ENCODE measurements at places on chromosomes 6 and 20. TPM values are rescaled to one million over a fixed set of nuclear protein-coding genes. Genes with fewer than 3 reads are reported as not detected.
A peak's percentile ranks its signal among the peaks of the same experiment; 100 is the strongest.

DNA sequence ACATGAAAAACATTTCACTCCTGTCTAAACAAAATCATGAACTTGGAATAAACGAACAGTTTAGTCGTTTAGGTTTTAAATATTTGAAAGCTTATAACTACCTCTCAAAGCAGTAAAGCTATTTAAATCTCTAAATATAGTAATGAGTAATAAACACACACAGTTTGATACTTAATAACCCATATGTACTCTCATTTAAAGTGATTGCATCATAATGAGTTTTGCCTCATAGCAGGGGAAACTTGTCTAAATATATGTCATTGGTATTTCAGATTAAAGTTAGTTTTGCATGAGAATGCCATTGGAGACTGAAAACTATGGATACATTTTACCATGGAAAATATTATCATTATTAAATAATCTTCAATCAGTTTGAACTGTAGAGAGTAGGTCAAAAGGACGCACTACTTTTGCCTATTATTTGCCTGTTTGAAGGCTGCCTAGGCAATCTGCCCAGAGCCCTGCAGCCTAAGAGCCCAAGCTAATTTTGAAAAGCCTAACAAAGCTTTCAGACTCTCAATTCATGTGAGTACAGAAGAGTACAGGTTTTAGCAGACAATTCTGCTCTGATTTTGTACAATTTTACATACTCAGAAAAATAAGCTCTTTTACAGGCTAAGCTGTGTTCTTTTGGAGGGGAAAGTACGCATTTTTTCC is 632.8 kb downstream of the HACE1 start:
- no peak for DNase-seq

DNA sequence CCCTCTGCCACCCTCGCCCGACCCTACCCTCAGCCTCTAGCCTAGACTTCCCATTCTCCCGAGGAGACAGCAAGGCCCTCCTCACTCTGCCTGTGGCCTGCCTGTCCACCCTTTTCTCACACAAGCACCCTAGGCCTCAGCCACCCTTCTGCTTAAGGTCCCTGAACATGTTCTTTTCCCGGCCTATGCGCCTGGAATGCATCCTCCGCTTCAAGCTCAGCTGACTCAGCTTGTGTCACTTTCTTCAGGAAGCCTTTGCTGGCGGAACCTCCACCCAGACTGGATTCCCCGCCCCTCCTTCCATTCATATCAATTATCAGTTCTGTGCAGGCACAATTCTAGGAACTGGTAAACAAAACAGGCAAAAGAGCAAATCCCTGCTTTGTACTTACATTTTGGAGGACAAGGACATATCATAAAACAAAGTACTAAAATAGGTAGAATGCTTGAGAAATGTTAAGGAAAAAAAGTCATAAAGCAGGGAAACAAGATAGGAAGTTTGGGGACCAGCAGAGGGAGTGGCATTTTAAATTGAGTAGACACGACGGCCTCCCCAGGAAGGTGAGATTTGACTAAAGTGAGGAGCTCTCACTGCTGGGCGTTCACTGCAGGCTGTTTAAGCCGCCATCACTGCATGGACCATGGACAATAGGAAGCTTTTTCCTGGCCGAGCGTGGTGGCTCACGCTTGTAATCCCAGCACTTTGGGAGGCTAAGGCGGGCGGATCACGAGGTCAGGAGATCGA is 17.9 kb upstream of the SNHG17 start:
- peak; percentile 27 for DNase-seq

DNA sequence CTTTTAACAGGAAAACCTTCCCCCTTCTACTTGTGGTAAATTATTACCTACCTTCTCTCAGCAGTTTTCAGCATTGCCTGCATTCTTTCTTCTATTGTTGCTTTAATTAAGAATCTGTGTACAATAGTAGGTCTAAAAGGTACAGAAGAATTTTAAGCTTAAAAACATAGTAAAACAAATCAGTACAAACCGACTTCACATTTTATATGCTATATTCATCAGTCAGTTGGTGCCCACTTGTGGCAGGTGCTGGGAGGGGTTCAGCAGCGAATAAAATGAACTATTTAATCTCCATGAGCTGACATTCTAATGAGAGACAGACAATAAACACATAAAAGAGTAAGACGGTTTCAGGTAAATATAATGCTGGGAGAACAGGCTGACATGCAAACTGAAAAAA is 73.4 kb upstream of the FBXO30 start:
- no peak for DNase-seq

DNA sequence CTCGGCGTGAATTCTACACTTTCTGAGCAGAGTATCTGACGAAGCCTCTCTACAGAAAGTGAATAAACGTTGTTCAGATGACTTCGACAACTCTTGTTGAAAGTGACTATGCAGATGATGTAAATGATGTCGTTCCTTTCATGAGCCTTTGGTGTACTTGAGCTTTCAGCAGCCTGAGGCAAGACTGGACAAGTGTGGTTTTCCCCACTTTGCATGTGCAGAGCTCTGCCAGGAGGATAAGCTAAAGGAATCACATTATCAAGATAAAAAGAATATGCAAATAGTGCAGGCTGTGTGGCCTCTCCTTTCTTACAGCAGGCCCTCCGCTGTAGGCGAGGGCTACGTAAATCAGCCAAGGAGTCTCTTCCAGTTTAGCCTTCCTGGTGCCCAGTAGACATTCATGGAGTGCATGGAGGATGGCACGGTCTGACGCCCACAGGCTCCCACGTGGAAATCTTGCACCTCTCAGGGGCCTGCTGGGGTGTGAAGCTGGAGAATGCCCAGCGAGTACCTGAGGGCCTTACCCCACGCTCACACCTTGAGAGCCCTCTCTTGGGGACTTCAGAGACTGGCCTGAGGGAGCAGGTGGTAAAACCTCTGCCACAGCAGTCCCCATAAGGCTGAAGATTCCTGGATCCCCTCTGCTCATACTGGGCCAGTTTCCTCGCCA is 54.9 kb downstream of the RPP40 start:
- no peak for DNase-seq

- DNase-seq: no peak
Observed at GRCh38 chr20:38255393-38255792, 5.1 kb downstream of the KIAA1755 start.

DNA sequence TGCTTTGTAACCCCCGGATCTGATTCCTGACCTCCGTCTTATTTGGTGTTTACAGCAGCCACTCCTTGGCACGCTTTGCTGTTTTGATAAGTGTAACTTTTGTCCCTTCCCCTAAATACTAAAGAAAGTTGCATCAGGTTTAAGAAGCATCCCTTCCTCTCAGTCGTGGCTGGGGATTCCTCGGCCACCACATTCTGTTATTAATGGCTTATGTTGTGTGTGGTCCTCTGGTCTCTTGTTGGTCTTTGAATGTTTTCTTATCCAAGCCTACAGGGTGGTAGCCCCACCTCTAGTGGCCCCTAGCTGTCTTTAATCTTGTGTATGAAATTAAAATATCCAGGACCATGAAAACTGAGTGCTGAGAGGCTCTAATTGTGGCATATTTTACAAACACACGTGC is 37.5 kb upstream of the FNDC1 start:
- DNase-seq: no peak

DNA sequence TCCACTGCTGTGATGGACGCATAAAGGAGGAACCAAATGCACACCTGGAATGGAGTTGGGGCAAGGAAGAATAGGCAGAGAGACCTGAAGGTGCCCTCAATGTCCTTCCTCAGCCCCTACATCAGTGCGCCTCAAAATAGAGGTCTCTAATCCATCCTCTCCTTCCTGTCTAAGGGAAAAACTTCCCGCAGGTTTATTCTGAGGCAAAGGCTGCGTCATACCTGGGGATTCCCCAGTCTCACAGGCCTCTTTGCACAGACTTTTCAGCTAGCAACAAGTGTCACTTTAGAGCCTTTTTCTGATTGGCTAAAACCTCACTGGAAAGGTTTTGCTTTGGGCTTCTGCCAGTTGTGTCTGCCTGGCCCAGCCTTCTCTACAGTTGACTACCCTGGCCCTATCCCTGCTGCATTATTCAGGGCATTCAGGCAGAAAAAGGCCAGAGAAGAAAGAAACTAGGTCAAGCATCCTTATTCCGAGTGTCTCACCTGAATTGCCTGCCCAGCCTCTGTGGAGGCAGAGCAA is 1.8 kb upstream of the HLA-DQB1 start:
- peak; percentile 27 for DNase-seq

GRCh38 chr6:34585512-34586061 is 29.5 kb upstream of the SPDEF start:
- no peak for DNase-seq

DNA sequence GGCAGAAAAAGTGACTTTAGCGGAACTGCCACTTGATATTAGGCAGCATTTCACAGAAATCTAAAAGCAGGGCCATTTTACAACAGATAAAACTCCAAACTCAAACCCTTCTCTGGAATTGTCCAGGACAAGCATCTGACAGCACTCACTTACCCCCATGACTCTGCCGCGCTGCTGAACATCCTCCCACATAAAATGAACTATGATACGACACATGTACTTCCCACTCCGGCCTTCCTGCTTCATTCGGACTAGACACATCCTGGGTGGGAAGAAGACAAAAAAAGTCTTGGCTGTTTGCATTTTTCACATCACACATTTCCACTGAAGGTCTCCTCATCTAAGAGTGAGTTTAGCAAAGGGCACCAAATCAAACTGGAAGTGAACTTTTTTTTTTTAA is 54.8 kb upstream of the FAM83C start:
- DNase-seq: no peak

GRCh38 chr20:33554914-33555420 is 65.1 kb downstream of the CBFA2T2 start:
- peak; percentile 96 for DNase-seq

- peak; percentile 23 for DNase-seq
Observed at GRCh38 chr6:44662461-44663121, 275.1 kb downstream of the CDC5L start.

DNA sequence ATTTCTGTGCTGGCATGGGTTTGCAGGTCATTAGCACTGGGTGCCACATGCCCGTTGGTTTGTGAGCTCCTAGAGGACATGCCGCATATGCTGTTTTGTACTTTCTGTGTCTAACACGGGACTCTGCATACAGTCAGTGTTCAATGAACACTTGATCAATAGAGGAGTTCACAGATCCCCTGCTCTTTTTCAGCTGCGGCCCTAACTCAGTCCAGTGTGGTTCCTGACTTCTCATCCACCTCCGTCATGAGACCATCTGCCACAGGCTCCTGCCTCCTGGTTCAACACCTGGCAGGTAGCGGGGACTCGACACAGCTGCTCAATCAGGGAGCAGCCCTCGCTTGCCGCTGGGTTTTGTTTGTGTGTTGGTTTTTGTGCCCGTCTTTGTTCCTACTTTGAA is 13.8 kb upstream of the BMP7 start:
- no peak for DNase-seq

DNA sequence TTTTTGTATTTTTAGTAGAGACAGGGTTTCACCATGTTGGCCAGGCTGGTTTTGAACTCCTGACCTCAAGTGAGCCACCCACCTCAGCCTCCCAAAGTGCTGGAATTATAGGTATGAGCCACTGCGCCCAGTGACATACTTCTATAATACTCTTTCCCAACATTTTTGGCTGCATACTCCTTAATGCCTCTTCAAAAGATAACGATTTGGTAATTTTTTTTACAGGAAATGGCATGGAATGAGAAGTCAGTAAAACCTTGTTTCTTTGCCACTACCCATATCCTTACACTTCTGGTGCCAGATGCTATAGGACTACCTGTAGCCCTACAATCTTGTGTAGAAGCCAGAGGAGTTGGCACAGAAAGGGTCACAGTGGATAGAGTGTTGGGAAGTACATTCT is 41.4 kb upstream of the SGK1 start:
- DNase-seq: no peak

DNA sequence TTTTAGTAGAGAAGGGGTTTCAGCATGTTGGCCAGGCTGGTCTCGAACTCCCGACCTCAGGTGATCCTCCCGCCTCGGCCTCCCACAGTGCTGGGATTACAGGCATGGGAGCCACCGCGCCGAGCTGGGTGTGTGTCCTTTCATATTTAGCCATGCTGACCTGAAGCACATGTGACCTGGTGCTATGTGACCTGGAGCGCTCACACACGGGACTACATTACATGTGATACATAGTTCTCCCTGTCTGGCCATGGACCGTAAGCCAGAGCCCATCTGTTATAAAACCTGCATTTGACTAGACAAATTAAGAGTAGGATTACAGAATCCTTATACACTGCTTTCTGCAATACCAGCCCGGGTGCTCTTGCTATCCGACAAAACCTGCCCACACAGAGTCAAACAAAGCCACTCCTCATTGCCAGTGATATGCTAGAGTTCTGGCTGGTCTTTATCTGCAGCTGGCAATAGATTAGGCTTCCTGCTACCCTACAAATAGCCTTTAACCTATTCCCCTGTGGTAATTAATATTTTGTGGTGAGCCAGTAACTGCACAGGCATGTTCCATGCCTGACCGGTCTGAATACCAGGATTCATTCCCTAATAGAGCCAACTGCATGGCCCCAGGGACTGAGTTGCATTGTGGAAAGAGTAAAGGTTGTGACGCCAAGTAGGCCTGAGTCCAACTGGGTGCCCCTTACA is 26.3 kb upstream of the FAM50B start:
- no peak for DNase-seq

- DNase-seq: no peak
Observed at GRCh38 chr6:85482206-85482904, 32.5 kb downstream of the NT5E start.

GRCh38 chr20:31716818-31717477 is 5.7 kb downstream of the BCL2L1 start:
- DNase-seq: no peak

Gene SIGLEC1
- total RNA-seq: not detected

Gene DNMT3B
- 52.7 TPM for total RNA-seq

Gene ME1
- total RNA-seq: 15.0 TPM

Gene SIRPB2
- not detected for total RNA-seq

Gene MLIP
- total RNA-seq: not detected

Measured in Caki2 (cell line).